ENCODE measurements at places on chromosomes 2 and 18.
A peak's percentile ranks its signal among the peaks of the same experiment; 100 is the strongest.

- no peak for DNase-seq
Observed at GRCh38 chr18:22689712-22690111, 243.4 kb upstream of the RBBP8 start.

DNA sequence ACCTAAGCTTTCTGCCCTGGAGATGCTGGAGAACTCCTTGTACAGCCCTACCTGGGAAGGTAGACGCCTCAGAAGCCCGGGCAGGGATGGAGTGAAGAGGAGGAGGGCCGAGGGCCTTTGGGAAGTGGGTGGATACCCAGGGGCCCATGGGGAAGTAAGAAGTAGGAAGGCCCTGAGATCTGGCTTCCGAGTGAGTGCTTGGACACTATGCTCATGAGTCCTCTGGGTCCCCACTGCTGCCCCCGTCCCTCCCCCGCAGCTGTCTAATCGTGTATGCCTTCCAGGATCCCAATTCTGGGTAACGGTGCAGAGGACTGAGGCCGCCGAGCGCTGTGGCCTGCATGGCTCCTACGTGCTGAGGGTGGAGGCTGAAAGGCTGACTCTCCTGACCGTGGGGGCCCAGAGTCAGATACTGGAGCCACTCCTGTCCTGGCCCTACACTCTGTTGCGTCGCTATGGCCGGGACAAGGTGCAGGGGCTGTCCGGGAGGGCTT is 1.1 kb downstream of the DOK1 start:
- no peak for DNase-seq

DNA sequence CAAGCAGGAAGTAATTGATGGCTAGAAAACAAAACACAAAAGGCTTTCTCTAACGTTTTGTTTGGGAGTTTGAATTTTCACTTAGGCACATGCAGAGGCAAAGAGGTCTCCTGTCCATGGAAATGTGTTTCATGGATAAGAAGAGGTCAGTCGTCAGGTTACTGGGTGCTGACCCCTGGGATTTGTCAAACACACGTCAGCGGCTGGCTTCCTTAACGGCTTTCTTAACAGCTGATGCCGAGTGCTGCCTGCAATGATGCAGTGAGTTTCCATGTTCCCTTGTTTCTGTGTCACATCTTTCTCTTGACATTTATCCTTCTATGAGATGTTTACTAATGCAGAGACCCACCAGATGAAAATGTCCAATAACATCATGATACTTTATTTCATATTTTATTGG is 31.7 kb downstream of the GPR39 start:
- DNase-seq: no peak

GRCh38 chr2:71532327-71532726 is 79.0 kb downstream of the DYSF start:
- DNase-seq: no peak

- no peak for DNase-seq
Observed at GRCh38 chr2:101677658-101678057, 19.8 kb upstream of the MAP4K4 start.

GRCh38 chr18:57433934-57434535 is 1.1 kb upstream of the ONECUT2 start:
- DNase-seq: no peak

- no peak for DNase-seq
Observed at GRCh38 chr2:239268549-239268948, 132.3 kb downstream of the HDAC4 start.

GRCh38 chr2:207078186-207078798 is 87.5 kb downstream of the KLF7 start:
- no peak for DNase-seq

DNA sequence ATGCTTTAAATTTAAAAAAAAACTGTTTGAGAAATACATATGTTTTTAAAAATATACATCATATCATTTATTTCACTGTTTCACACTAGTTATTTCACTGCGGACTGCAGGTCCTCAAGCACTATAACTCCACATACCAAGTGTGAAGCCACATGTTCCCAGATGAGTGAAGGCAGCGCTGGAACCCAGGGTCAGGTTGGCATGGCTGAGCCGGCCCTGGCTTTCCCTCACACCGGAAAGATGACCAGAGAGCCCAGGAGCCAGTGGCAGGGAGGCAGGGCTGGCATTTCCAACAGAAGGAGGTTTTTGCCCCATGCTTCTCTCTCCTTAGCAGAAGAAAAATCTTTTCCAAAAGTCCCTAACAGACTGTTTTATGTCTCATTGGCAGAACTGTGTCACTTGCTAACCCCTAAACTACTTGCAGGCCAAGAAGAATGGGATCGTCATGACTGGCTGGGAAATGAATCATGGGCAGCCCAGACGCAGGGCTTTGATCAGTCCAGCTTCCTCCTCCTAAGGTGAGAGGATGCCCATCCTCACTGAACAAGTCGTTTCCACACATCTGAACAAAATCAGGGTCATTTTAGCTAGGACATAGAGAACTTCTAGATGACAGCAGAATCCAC is 287.6 kb upstream of the HNRNPA3 start:
- no peak for DNase-seq

GRCh38 chr2:30695749-30696148 is 111.5 kb downstream of the CAPN13 start:
- DNase-seq: no peak

DNA sequence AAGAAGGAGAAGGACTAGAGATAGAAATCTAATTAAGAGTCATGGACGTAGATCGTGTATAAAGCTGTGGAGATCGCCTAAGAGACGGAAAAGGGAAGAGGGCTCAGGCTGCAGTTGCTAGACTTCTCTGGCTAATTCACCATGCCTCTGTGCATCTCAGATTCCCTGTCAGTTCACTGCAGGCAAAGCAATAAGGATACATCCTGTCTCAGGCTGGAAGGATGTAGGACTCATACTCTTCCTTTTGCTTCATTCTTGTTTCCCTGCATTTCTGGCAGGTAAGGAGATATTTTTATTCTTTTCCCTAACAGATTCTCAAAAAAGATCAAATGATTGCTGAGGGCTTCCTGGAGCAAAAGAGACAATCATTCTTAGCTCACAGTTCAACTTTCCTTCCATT is 112.5 kb downstream of the AP1S3 start:
- DNase-seq: no peak

DNA sequence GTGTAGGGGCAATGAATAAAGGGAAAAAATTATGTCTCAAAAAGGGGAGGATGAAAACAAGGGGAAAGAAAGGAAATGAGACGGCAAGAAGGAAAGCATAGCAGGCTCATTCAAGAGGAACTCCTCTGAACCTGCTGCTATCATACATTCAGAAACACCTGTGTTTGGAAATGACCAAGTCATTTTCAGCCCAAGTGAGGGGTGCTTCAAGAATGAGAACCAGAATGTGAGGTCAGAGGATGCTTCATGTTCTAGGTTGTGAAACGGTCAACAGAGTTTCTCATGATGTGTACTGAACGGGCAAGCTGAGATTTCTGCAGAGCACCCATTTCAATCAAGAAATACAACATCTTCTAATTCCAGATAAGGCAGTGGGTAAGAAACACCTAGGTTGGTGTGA is 1367.2 kb upstream of the CELF4 start:
- no peak for DNase-seq

DNA sequence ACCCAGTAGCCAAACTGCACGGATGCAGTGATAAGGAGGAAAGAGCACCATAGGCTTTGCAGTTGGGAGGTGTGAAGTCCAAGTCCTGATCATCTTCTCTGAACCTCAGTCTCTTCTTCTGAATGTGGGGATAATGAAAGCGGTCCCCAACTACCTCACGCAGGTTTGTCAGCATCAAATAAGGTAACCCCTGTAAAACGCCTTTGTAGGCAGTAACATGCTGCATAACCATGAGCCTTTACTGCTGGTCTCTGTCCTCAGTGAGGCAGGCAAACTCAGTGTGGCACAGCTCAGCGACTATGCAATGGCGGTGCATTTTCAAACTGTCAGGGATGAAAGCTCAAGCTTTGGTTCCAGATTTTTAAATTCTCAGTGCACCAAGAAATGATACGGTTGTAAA is 46.1 kb downstream of the DNMT3A start:
- no peak for DNase-seq

DNA sequence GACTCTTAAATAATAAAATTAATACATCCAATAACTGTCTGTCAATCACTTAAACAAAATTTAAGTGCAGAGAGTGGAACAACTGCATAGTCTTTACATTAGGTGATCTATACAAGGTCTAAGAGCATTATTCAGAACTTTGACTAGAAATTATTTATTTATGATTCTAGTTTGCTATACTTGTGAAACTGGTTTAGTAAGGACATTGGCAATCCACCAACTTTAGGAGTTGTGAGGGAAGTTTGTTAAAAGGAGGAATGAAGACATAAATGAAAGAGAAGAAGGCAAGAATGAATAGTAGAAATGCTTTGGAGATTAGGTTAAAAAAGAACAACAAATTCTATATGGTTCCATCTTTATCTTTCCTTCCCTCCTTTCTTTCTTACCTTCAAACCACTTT is 217.5 kb downstream of the GPD2 start:
- no peak for DNase-seq

GRCh38 chr2:182181381-182181780 is 195.7 kb downstream of the PPP1R1C start:
- no peak for DNase-seq

DNA sequence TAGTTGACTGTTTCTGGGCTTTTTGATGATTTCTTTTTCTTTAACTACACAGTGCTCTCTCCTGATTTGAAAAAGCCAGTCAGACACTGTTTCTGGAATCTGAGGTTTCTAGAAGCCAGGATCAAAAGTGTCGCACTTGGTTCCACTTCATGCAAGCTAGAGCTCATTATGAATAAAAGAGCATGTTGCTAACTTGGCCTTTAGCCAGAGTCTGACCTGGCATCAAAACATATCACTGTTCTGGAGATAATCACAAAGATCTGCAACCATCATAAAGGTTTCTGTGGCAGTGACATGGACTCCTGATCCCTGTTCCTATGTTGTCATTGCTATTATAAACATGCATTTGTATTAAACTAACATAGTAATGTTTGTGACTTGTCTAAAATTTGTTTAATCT is 76.1 kb upstream of the MAPRE2 start:
- DNase-seq: no peak

GRCh38 chr2:170714381-170715061 is 616 bp upstream of the SP5 start:
- no peak for DNase-seq

DNA sequence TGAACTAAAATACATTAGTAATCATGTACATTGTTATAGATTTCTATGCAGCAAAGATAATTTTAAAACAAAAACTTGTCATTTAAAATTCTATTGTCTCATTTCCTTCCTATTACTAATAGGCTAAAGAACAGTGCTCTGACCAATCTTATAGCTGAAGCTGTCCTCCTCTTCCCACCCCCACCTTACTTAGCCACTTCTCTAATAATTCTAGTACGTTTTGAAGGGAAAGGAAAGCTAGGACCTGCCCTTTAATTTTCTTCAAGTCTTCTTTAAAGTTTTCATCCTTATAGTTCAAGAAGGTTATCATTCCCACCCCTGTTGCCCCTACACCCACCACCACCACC is 121.6 kb downstream of the RBMS1 start:
- DNase-seq: no peak

DNA sequence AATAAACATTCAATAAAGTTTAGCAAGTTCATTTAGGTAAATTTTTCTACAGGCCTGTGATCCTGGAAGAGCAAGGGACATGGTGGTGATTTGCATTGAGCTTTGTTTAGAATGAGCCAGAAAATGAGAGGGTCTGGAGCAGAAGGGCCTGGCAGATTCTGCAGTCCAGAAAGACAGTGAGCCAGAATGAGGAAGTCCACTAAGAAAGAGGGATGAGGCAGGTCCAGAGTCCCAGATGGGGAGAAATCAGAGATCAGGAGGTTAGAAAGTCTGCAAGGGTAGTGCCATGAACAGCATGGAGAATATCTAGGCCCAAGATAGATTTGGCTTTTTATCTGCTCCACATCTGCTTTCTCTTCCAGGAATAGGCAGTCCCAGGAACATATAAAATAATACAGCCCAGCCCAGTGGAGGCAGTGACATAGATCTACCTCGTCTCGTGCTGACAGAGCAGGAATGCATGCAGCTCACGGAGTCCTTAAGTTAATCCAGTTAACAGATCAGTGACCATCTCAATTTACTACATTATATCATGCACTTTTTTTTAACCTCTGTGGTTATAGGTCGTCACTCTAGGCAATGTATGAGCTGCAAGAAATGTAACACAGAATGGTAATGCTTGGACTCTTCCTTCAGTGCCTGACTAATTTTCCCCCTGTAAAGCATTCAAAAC is 429.0 kb downstream of the SUCLG1 start:
- DNase-seq: no peak

DNA sequence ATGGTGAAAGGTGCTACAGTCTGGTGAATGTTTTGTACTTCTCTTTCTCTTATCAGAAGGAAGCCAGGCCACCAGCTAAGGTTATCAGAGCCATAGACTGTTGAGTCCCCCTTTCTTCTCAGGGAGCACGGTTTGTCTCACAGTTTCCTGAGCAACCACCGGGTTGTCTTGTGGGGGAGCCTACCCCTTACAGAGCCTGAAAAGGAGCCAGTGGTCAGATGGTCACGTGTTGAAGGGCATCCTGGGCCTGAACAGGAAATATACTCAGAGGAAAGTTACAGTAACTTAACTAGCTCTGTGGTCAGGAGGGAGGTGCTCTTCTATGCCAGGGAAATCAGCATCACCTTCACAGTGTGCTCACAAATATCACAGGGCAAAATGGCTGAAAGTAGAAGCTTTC is 11.6 kb downstream of the CD28 start:
- peak; percentile 61 for DNase-seq

- DNase-seq: no peak
Observed at GRCh38 chr18:23235860-23236259, 100.6 kb downstream of the CABLES1 start.

DNA sequence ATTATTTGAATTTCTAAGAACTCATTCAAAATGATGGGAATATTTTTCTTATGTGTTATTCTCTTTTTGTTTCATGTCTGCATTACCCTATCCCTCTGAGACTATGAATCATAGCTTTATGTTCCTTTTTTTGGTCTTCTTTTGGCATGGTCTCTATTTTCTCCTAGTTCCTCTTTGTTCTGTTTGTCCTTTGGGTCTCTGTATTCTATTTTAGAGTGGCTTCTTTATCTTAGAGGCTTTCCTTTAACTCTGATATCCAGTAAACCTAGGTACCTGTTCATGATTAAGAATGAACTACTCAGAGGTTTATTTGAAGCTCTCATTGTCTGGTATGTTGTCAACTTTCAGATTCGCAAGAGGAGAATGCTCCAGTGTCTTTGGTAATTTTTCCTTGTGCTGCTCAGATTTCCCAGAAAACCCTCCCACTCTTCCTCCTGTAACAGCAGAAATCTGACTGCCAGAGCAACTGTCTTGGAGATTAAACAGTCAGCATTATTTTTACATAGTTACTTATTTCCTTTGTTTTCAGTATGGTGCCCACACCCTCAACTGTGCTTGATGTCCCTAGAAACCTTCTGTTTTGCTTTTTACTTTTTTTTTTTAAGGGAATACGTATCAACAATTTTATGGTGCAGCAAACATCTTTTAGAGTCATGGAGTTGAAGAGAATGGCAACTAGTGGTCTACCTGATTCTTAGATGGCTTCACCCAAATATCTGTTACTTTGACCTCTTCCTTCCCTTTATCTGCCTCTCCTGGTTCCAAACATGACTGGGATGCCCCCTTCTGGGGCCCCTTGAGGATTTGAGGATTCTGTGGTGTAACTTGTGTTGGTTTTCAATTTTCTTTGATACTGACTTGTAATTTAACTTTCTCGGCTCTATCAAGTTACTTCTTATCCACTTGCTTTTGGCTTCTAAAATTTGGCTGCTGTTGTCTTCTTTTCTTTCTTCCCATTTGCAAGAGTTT is 92.0 kb downstream of the DPP10 start:
- no peak for DNase-seq

- DNase-seq: no peak
Observed at GRCh38 chr2:38159597-38159996, 83.6 kb upstream of the CYP1B1 start.

- DNase-seq: no peak
Observed at GRCh38 chr2:185145316-185146121, 547.2 kb downstream of the ZNF804A start.

- DNase-seq: no peak
Observed at GRCh38 chr18:52963481-52963880, 623.5 kb downstream of the DCC start.

All from stimulated activated naive CD4-positive, alpha-beta T cell treated with Interleukin-2 at 50 U/mL for 16 hours (primary cell).